ENCODE measurements at places on chromosomes 11 and 22.

- no peak for DNase-seq
Measured at GRCh38 chr11:116162886-116163230, 609.9 kb downstream of the BUD13 start.

DNA sequence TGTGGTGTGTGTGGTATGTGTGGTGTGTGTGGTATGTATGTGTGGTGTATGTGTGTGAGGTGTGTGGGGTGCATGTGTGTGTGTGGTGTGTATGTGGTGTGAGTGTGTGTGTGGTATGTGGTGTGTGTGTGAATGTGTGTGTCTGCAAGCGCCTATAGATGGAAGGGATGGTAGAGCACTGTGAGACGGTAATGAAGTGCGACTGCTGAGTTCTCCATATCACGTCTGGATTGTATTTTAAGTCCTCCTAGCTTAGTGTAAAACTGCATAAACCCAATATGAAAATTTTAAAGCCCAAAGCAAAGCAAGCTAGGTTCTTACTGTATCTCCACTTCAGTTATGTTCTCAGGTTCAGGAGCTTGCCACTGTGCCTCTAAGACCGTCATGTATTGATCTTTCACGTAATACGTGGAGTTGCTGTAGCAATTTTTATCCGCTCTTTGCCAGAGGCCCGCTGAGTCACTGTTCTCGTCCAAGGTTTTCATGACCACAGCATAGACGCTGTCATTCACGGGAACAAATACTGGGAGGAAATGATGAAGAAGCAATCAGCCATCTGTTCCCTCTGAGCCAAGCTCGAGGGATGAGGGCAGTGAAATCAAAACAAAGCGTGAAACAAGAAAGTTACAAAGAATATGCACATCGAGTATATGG lies 5.5 kb downstream of the PLET1 start:
- DNase-seq: no peak

- no peak for DNase-seq
Measured at GRCh38 chr11:129546266-129546665, 170.6 kb downstream of the BARX2 start.

DNA sequence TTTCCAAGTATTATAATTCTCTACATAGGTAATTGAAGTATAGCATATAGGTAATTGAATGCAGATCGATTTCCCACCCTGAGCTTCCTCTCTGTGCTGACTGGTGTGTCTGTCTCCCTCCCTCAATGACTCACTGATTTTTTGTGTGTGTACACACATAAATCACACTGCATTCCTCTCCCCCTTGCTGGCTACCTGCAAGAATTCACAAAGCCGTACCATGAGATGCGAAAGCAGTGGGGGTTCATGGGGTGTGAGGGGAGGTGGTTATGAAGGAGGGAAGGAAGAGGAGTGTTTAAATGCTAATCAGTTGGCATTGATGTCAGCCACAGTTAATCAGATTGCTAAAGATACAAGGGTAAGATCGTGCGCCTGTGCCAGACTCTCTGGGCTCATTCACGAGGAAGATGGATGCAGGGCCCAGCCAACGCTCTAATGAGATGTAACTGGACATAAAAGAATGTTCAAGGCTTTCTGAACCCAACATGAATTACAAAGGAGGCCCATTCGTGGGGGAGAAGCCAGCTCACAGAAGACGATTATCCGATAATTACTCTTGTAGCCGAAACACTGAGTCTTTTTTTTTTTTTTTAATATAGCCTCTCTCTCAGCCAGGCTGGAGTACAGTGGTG lies 107.4 kb downstream of the SEZ6L start:
- no peak for DNase-seq

GRCh38 chr11:26842478-26843282 lies 120.8 kb upstream of the SLC5A12 start:
- no peak for DNase-seq

GRCh38 chr11:70158757-70159389 lies 44.2 kb upstream of the FADD start:
- no peak for DNase-seq

- no peak for DNase-seq
Measured at GRCh38 chr11:116171271-116172140, 601.3 kb downstream of the BUD13 start.

DNA sequence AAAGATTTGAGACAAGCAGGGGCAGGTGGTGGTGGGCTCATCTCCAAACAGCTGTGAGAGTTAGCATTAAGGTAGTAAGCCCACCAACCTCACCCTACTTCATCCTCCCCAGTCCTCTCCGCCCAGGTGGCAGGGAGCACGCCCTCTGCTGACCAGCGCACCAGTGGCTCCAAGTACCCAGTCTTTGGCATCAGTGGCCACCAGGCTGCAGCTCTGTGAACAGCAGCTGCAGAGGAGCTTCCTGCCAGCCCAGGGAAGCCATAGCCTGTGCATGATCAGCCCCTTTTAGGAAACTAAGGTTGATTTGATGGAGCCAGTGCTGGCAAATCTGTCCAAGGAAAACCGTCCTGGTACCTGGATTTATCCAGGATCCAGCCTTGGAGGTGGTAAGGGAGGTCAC lies 21.7 kb downstream of the CAVIN3 start:
- DNase-seq: no peak
